ENCODE measurements at places on chromosomes 6 and 20.

DNA sequence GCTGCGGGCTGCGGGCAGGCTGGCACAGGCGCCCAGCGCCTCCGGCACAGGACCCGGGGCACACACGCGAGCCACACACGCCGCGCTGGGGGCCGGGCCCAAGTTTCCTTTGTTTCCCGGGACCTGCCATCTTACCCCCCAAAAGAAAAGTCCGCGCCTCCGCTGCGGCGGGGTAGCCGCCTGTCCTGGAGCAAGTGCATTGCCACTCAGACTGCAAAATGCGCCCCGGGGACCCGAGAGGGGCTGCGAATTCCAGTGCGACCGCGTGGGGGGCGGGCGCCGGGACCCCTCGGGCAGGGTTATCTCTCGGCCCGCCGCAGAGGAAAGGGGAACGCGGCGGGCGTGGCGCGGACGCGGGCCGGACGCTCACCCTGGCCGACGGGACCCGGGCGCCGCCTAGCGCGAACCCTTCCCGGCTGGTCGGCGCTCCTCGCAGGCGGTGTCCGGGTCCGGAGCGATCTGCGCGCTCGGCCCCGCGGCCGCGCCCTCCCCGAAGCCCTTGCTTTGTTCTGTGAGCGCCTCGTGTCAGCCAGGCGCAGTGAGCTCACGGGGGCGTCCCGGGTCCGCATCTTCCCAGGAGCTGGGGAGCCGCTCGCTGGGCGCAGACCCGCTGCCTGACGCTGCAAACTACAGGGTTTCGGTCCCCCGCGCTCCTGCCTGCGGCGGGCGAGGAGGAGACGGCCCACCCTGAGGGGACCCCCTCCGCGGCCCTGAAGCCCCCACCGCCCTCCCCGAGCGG is 639 bp upstream of the CD24 start:
- no peak for DNase-seq

- no peak for DNase-seq
Observed at GRCh38 chr6:139738801-139739455, 364.5 kb upstream of the CITED2 start.

GRCh38 chr6:56851541-56852259 is 103.2 kb upstream of the BEND6 start:
- no peak for DNase-seq

GRCh38 chr6:168181316-168181715 is 102.3 kb upstream of the FRMD1 start:
- no peak for DNase-seq

- no peak for DNase-seq
Observed at GRCh38 chr6:131068165-131068564, 5.1 kb upstream of the EPB41L2 start.

- no peak for DNase-seq
Observed at GRCh38 chr6:147136057-147136456, 68.2 kb upstream of the STXBP5 start.

DNA sequence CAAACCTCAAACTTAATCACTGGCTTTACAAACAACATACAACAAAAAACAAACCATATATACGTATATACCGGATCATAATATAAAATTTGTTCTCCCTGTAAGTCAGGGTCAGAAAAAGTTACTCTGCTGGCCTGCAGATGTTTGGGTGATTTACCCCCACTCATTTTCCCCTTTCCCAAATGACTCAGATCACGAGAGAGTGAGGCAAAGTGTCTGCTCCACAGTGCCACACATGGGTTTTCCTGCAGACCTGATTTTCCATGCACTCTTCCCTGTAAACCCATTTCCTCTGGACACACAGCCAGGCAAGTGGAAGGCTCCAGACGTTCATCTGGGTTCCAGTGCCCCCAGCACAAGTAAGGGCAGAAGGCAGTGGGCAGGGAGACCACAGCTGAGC is 23.5 kb downstream of the GFOD1 start:
- no peak for DNase-seq

GRCh38 chr6:74631564-74631963 is 574.3 kb downstream of the COL12A1 start:
- no peak for DNase-seq

DNA sequence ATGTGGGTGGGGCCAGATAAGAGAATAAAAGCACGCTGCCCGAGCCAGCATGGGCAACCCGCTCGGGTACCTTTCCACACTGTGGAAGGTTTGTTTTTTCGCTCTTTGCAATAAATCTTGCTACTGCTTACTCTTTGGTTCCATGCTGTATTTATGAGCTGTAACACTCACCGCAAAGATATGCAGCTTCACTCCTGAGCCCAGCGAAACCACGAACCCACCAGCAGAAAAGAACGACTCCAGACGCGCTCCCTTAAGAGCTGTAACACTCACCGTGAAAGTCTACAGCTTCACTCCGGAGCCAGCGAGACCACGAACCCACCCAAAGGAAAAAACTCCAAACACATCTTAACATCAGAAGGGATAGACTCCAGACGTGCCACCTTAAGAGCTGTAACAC is 76.7 kb downstream of the TFAP2A start:
- DNase-seq = no peak

DNA sequence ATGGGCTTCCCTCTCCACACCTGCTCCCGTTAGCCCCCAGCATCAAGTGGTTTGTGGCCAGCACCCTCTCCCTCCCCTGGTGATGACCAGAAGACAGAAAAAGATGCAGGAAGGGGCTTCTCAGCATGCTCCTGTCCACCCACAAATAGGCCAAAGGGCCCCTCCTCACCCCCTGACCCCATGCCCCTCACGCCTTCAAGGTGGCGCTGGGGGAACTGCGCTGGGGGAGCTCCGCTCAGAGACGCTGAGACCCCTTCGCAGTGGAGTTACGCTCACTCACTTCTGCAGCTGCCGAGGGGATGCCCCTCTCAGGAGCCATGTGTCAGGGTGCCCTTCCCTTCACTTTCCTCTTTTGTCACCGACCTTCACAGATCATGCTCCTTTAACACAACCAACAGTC is 92.0 kb downstream of the PSMB1 start:
- DNase-seq = no peak

DNA sequence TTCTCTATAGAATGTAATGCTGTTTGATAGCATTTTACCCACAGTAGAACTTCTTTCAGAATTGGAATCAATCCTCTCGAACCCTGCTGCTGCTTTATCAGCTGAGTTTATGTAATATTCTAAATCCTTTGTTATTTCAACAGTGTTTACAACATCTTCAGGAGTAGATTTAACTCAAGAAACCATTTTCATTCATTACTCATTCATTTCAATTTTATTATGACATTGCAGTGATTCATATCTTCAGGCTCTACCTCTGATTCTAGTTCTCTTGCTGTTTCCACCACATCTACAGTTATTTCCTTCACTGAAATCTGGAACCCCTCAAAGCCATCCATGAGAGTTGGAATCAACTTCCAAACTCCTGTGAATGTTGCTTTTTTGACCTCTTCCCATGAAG is 93.7 kb downstream of the ZFAND3 start:
- no peak for DNase-seq

GRCh38 chr6:138521790-138522189 is 22.5 kb upstream of the NHSL1 start:
- no peak for DNase-seq

GRCh38 chr20:21323640-21324039 is 20.5 kb downstream of the XRN2 start:
- no peak for DNase-seq

GRCh38 chr6:137808191-137808590 is 58.9 kb upstream of the TNFAIP3 start:
- DNase-seq = no peak

DNA sequence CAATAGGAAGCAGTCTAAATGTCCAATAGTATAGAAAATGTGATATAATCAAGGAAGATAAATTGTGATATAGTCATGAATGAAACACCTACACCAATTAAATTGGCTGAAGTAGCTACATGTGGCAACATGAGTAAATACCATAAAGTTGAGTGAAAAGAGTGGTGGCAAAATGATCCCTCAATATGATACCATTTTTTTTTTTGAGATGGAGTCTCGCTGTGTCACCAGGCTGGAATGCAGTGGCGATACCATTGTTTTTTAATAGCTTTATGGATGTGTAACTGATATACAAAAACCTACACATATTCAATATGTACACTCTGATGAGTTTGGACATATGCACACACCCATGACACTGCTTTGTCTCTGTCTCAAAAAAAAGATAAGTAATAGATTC is 20.9 kb upstream of the ILRUN start:
- DNase-seq = no peak

- DNase-seq = no peak
Observed at GRCh38 chr20:33704197-33704924, 15.7 kb downstream of the PXMP4 start.

DNA sequence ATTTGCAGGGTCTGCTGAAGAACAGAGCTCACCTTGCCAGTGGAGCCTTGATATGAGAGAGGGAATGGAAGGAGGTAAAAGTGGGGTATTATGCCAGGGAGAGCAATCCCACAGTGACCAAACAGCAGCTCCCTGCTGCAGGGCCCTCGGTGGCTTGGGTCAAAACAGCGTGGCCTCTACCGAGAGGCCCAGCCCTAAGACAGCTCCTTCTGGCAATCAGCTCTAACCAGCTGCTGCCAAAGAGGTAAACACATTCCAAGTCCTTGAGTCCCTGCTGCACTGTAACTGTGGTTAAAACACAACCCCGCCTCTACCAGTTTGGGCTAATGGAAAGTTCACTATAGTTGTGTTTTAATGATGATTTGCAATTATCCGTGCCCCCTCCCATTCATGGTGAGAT is 1.4 kb upstream of the DAAM2 start:
- no peak for DNase-seq

- no peak for DNase-seq
Observed at GRCh38 chr20:63791497-63792156, 39.4 kb downstream of the ZBTB46 start.

GRCh38 chr6:157323255-157323965 is at the start of gene TMEM242:
TMEM242 (minus strand) TSS chr6:157323519; CDS start chr6:157323499, 20 bp downstream.
- peak; percentile 73 for DNase-seq

- DNase-seq = no peak
Observed at GRCh38 chr6:83167726-83168278, 25.3 kb downstream of the PGM3 start.

GRCh38 chr6:21992178-21992967 is 304.5 kb downstream of the PRL start:
- no peak for DNase-seq

GRCh38 chr20:63120808-63121090 is 95.2 kb downstream of the YTHDF1 start:
- DNase-seq = no peak

DNA sequence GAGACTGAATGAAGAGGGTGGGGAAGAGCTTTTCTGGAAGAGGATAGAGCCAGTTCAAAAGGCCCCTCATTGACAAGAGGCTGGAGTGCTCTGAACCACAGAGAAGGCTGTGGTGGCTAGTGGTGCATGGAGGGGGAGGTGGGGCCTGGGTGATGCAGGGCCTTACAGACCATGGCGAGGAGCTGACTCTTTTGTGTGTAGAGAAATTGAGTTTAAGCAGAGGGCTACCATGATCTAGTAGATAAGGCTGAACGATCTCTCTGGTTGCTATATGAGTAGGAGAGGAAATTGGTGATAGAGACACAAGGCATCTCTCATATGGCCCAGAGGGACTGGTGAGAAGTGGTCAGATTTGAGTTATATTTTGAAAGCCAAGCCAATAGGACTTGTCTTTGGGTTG is 137.6 kb downstream of the UST start:
- DNase-seq = no peak

DNA sequence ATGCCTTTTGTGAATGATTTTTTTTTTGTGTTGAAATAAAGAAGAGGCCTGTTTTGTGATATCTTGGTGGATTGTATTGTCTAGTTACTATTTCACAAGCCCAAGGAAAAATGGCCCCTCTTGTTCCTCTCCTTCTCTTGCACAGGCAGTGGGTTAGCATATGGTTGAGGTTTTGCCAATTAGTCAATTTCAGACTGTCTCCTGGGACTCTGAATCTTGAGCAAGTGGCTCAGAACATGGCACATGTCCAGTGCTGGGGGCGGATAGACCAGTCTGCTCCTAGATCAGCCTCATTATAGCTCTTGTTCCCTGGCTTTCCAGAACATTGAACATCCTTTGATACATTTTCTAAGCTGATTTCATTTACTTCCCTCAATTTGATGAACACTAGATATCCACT is 589.2 kb downstream of the PHF3 start:
- DNase-seq = no peak

DNA sequence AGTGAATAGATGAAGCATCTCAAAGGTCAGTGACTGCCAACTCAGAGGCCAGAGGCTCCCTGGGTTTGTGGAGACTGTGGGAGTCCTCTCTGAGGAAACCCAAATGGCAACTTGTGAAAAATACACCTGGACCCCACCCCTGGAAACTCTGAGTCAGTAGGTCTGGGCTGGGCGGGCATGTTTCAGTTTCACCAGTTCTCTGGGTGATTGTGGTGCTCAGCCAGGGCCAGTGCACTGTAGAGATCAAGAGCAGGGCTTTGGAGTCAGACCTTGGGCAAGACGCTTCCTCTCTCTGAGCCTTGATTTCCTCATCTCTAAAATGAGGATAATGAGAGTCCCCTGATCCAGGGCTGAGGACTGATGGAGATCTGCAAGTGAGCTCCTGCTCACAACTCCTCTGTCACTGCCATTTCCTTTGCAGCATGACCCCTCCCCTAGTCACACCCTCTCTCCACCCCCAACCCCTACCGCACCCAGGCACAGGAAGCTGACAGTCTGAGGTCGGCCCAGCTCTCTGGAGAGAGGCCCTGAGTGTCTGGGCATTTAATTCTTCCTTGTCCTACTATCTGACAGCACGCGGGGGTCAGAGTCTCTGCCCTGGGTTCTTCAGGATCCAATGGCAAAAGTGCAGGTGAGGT is 5.1 kb downstream of the DEF6 start:
- peak; percentile 70 for DNase-seq

- DNase-seq = no peak
Observed at GRCh38 chr6:93418408-93419303, 703 bp downstream of the EPHA7 start.

DNA sequence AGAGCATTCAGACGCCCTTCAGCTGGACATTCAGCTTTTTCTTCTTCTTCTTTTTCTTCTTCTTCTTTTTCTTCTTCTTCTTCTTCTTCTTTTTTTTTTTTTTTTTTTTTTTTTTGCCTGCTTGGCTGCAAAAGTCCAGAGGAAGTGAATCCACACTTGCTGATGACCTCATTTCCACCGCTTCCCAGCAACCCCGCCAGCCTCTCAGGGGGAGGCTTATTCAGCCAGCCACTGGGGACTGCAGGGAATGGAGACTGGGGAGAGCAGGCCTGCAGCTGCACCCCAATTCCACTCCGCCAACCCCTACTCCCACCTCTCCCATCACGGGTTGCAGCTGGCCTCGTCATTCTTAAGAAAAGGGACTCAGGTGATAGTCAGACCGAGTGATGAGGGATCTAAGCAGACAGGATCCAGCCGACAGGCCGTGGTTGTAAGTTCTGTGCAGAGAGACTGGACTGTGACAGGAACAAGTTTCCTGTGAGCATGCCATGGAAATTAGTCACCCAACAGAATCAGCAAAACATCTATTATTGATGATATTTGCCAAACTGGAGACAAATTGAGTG is 59.0 kb upstream of the QKI start:
- no peak for DNase-seq

Data from stimulated activated CD8-positive, alpha-beta memory T cell treated with anti-CD3 and anti-CD28 coated beads, Interleukin-4, amount 100 ng/mL, for 4 hours (primary cell).